Esophagus muscularis mucosa (tissue), 4 donors: ENCODE measurements at places on chromosomes 11 and 22. TPM values are rescaled to one million over a fixed set of nuclear protein-coding genes. Genes with fewer than 3 reads are reported as not detected.

The MTNR1B gene
- total RNA-seq, result not detected

The EHF gene
- not detected for total RNA-seq

The NRXN2 gene
- total RNA-seq, result 2.1 TPM

The IGSF9B gene
- 21.7 TPM for total RNA-seq

The DGCR6 gene
- 1.9 TPM for total RNA-seq

The RAB36 gene
- 9.7 TPM for total RNA-seq

The DDIAS gene
- not detected for total RNA-seq

The GGTLC2 gene
- not detected for total RNA-seq

The C22orf31 gene
- not detected for total RNA-seq

The ZNF202 gene
- total RNA-seq, result 8.6 TPM

The PNPLA5 gene
- total RNA-seq, result not detected

The KCNJ11 gene
- total RNA-seq, result 0.66 TPM

DNA sequence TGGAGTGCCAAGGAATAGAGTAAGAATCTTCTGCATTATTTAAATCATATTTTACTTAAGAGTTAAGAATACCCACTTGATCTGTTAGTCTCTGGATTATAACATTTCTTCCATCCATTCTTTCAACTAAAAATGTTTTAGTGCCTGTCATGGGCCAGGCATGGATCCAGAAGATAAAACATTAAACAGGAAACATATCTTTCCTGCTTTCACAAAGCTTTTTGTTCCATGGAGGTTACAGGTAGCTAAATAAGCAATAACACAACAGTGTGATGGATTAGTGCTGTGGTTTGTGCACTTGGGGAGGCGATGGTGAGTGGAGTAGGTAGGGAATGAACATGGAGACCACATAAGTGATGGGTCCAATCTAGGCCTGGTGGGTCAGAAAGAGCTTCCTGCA is 258.5 kb downstream of the DDX10 start:
- DNase-seq, result no peak
- no peaks in the 10 kb centered on the region for H3K27me3 ChIP-seq
- H3K4me3 ChIP-seq, result no peak overlapping the region
- no peak overlapping the region for H3K27ac ChIP-seq
- peaks cover 25% of the 10 kb centered on the region for H3K4me1 ChIP-seq

- H3K4me1 ChIP-seq, result peaks cover 28% of the 10 kb centered on the region
- H3K4me3 ChIP-seq, result no peak overlapping the region
- no peaks in the 10 kb centered on the region for H3K36me3 ChIP-seq
- peak overlapping the region; percentile 54 for H3K27ac ChIP-seq
- H3K27me3 ChIP-seq, result no peaks in the 10 kb centered on the region
Observed at GRCh38 chr11:6693342-6694228, 10.4 kb upstream of the MRPL17 start.

GRCh38 chr11:117915672-117916235 is 13.4 kb downstream of the TMPRSS13 start:
- H3K36me3 ChIP-seq, result no peaks in the 10 kb centered on the region
- H3K27ac ChIP-seq, result no peak overlapping the region
- H3K4me1 ChIP-seq, result peaks cover 4% of the 10 kb centered on the region

DNA sequence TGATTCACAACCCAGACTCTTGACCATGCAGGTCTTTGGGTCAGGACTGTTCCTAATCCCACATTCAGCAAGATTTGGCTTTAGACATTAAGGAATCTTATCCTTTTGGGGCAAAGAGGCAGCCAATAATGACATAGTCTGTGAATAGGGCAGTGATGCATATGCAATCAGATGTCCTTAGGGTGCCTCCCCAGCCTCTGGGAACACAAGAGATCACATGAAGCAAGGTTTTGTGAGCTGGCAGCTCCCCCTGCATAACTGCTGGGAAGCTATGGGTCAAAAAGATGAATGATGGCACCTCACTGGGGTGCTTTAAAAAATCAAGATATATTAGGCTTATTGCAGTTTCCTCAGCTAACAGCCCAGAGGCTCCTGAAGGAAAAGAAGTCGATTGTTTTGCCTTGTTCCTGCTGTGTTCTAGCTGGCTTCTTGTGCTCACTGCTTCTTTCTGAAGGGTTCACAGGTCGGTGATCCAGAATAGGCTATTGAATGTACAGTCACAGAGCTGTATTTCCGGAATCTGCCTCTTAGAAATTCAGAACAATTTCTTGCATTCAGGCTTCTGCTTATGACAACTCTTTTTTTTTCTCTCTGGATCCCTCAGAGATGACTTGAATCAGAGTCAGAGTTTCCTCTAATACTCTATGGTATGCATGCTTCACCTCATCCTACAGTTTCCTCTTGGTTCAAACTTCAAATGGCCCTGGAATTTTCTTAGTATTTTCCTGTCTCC is 31.7 kb downstream of the INSC start:
- no peaks in the 10 kb centered on the region for H3K27me3 ChIP-seq
- H3K4me3 ChIP-seq, result no peak overlapping the region
- H3K4me1 ChIP-seq, result peaks cover 4% of the 10 kb centered on the region
- DNase-seq, result no peak

DNA sequence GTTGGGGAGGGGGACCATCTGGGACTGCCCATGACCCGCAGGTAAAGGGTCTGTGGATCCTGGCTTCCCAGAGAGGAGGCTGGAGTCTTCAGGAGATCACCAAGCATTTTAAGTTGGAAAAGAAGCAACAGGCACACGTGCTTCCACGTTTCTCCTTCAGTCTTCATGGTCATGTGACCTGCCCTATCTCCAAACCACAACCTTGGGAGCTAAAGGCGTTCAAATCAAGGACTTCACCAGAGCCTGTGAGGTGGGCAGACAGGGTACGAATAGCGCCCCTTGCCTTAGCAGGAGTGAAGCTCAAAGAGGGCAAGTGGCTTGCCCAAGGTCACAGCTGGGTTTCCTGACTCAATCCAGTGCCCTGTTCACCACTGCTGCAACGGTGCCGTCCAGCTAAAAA is 6.7 kb downstream of the TMEM184B start:
- H3K4me3 ChIP-seq, result no peak overlapping the region
- H3K27me3 ChIP-seq, result no peaks in the 10 kb centered on the region
- peaks cover 89% of the 10 kb centered on the region for H3K4me1 ChIP-seq
- no peaks in the 10 kb centered on the region for H3K36me3 ChIP-seq
- DNase-seq, result no peak
- peak overlapping the region; percentile 67 for H3K27ac ChIP-seq

- H3K4me3 ChIP-seq, result no peak overlapping the region
- H3K27me3 ChIP-seq, result no peaks in the 10 kb centered on the region
- H3K27ac ChIP-seq, result no peak overlapping the region
- DNase-seq, result no peak
- H3K4me1 ChIP-seq, result no peaks in the 10 kb centered on the region
Observed at GRCh38 chr22:33083212-33083611, 25.0 kb upstream of the SYN3 start.

GRCh38 chr22:23774922-23775436 is 2.3 kb downstream of the MMP11 start:
- H3K4me3 ChIP-seq, result no peak overlapping the region
- no peaks in the 10 kb centered on the region for H3K36me3 ChIP-seq
- H3K27me3 ChIP-seq, result no peaks in the 10 kb centered on the region
- no peak overlapping the region for H3K27ac ChIP-seq
- DNase-seq, result no peak

DNA sequence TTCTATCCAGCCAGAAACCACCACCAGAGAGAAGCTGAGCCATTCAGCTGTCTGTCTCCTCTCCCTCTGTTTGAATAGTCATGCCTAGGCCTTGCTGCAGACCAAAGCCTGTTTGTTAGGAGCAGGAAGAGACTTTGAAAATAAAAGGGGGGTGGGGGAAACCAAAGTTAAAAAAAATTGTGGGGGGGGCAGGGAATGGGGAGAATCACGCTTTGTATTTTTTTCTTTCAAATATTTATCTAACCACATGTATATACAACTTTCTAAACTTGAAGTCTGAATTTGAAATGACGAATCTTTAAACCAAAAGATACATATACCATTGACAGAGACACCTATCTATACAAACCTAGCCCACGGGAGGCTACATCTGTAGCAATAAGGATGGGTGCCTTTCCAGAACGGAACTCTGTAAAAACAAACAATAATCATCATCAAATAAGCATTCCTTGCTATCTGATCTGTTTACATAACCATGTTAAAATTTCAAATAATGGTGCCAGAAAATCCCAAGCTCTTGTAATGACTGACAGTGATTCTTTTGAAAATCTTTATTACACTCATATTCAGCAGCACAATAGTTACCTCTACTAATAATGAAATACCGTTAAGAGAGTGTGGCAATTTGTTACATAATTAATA is 14.3 kb downstream of the DDX17 start:
- no peaks in the 10 kb centered on the region for H3K27me3 ChIP-seq
- H3K4me1 ChIP-seq, result peaks cover 76% of the 10 kb centered on the region
- peaks cover 100% of the 10 kb centered on the region for H3K36me3 ChIP-seq
- H3K27ac ChIP-seq, result peak overlapping the region; percentile 73

- H3K36me3 ChIP-seq, result no peaks in the 10 kb centered on the region
- DNase-seq, result no peak
- H3K4me1 ChIP-seq, result no peaks in the 10 kb centered on the region
Observed at GRCh38 chr11:115194802-115195110, 309.5 kb downstream of the CADM1 start.

GRCh38 chr11:78078218-78079167 is 1.2 kb downstream of the NDUFC2 start:
- peaks cover 44% of the 10 kb centered on the region for H3K4me1 ChIP-seq
- peak overlapping the region; percentile 91 for H3K27ac ChIP-seq
- H3K4me3 ChIP-seq, result peak overlapping the region; percentile 95
- DNase-seq, result no peak
- no peaks in the 10 kb centered on the region for H3K36me3 ChIP-seq

DNA sequence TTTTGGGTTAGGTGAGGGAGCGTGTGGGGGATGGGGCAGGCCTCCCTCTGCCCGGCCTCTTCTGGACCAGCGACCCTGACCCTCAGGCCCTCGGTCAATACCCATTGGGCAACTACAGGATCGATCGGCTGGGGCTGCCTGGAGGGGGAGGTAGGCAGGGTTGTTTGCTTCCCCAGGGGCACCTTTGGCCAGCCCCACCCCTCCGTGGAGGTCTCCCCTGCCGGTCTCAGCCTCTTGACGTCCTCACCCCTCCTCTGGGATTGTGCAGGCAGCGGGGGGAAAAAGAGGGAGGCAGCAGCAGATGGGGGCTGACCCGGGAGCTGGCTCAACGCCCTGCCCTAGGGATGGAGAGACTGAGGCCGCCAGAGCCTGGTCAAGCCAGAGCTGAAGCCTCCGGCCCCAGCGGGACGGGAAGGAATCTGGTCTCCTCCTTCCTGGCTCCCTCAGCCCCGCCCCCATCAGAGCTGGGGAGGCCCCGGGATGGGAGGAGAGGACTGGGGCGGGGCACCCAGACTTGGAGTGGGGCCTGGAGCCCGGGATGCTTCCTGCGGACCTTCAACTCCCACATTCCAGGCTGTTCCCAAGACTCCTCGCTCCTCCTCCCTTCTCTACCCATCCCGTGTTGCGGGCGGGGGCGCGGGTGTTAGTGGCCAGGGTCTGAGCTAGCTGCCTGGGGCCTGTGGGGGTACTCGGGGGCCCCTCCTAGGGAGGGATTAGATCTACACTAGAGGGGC is 14.4 kb upstream of the CDC42EP1 start:
- no peaks in the 10 kb centered on the region for H3K36me3 ChIP-seq
- peak overlapping the region; percentile 49 for H3K4me3 ChIP-seq
- H3K27me3 ChIP-seq, result no peaks in the 10 kb centered on the region
- peak; percentile 95 for DNase-seq
- H3K4me1 ChIP-seq, result peaks cover 40% of the 10 kb centered on the region
- peak overlapping the region; percentile 82 for H3K27ac ChIP-seq

- DNase-seq, result no peak
- H3K4me1 ChIP-seq, result no peaks in the 10 kb centered on the region
- no peak overlapping the region for H3K4me3 ChIP-seq
- no peaks in the 10 kb centered on the region for H3K27me3 ChIP-seq
- H3K27ac ChIP-seq, result no peak overlapping the region
Observed at GRCh38 chr11:45361551-45361950, 75.4 kb upstream of the SYT13 start.

DNA sequence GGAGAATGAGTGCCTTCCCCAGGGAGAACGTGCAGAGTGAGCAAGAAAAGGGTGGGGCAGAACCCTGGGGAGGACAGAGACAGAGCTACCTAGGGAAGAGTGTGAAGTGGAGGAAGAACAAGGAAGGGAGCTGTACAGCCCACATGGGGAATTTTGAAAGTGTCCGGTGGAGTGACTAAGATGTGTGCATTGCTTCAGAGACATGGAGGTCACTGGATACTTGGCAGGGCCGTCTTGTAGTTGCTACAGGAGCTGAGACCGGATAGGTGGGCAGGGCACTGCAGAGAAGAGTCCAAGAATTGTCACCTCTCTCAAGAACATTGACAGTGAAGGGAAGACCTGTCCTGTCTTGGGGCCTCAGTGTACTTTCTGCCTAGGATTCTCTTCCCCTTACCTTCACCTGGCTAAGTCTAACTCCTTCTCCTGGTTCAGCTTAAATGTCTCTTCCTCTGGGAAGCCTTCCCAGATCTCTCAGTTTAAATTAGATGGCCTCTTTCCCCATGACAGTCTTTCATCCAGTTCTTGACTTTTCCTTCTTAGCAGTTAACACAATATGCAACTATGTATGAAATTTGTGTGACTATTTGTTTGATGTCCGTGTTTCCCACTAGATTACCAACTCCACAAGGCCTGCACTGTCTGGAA is 9.2 kb upstream of the P2RY6 start:
- no peak for DNase-seq
- no peak overlapping the region for H3K27ac ChIP-seq
- no peaks in the 10 kb centered on the region for H3K27me3 ChIP-seq
- H3K4me3 ChIP-seq, result no peak overlapping the region
- H3K36me3 ChIP-seq, result no peaks in the 10 kb centered on the region

DNA sequence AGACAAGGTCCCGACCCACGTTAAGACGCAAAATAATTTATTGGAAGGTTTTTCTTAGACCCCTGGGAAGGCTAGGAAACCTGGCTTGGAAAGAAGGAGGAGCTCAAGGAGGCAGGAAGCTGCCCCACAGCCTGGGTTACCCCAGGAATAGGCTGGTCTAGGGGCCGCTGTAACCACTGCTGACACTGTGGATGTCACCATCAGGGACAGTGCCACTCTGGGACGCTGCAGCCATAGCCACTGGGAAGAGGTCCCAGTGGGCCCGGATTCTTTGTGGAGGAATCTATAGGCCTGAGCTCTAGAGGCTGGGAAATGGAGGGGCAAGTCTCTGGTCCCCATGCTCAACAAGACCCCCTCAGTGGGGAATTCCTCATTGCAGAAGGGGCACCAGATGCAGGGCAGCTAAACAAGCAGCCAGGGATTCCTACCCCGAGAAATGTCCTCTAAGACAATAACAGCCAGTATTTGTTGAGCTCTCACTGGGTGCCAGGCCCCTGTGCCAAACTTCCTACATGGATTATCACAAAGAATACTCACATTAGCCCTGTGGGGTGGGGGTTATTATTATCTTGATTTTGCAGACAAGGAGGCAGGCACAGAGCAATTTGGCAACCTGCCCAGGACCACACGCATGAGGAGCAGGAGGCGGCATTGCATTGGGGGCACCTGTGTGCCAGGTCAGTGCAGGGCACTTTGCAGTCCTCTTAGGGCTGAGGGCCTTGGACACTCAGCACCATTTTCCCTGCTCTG is 19.5 kb upstream of the CHKA start:
- H3K4me3 ChIP-seq, result no peak overlapping the region
- no peak overlapping the region for H3K27ac ChIP-seq
- no peak for DNase-seq
- H3K27me3 ChIP-seq, result no peaks in the 10 kb centered on the region
- peaks cover 11% of the 10 kb centered on the region for H3K4me1 ChIP-seq
- no peaks in the 10 kb centered on the region for H3K36me3 ChIP-seq

- H3K4me1 ChIP-seq, result peaks cover 10% of the 10 kb centered on the region
- H3K27ac ChIP-seq, result peak overlapping the region; percentile 41
- no peak for DNase-seq
- H3K36me3 ChIP-seq, result peaks cover 26% of the 10 kb centered on the region
- no peaks in the 10 kb centered on the region for H3K27me3 ChIP-seq
- H3K4me3 ChIP-seq, result no peak overlapping the region
Observed at GRCh38 chr22:24051568-24051967, 40.5 kb downstream of the CABIN1 start.

GRCh38 chr22:45868571-45869339 is 108.2 kb downstream of the WNT7B start:
- no peak overlapping the region for H3K4me3 ChIP-seq
- DNase-seq, result peak; percentile 45
- no peaks in the 10 kb centered on the region for H3K36me3 ChIP-seq
- H3K4me1 ChIP-seq, result peaks cover 15% of the 10 kb centered on the region
- H3K27me3 ChIP-seq, result peaks cover 16% of the 10 kb centered on the region
